RWPE1 (cell line): ENCODE measurements at places on chromosomes 7 and 10.
A peak's percentile ranks its signal among the peaks of the same experiment; 100 is the strongest.

- DNase-seq: peak; percentile 67
Measured at GRCh38 chr10:47396311-47396717, 12.2 kb upstream of the ZNF488 start.

GRCh38 chr10:103564116-103564501 lies 70.6 kb downstream of the NEURL1 start:
- no peak for DNase-seq

- DNase-seq: no peak
Measured at GRCh38 chr7:50745336-50745735, 37.4 kb downstream of the GRB10 start.

GRCh38 chr10:32070645-32071044 lies 14.4 kb upstream of the KIF5B start:
- peak; percentile 77 for DNase-seq

GRCh38 chr10:97813311-97813710 lies 36.3 kb upstream of the GOLGA7B start:
- no peak for DNase-seq

DNA sequence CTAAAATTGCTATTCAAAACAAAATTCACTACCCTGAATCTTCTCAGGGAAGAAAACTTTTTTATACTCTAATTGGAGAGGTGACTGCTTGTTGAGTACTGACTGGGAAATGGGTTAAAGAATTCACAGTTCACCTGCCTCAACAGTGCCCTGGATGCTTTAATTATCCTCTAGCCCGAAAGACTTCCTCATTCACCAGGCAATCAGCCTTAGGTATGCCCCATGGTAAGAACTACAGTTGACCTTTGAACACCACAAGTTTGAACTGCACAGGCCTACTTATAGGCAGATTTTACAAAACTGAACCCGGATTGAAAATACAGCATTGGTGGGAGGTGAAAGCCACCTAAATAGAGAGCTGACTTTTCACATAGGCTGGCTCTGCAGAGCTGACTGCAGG lies 175.3 kb downstream of the ELAPOR2 start:
- no peak for DNase-seq

DNA sequence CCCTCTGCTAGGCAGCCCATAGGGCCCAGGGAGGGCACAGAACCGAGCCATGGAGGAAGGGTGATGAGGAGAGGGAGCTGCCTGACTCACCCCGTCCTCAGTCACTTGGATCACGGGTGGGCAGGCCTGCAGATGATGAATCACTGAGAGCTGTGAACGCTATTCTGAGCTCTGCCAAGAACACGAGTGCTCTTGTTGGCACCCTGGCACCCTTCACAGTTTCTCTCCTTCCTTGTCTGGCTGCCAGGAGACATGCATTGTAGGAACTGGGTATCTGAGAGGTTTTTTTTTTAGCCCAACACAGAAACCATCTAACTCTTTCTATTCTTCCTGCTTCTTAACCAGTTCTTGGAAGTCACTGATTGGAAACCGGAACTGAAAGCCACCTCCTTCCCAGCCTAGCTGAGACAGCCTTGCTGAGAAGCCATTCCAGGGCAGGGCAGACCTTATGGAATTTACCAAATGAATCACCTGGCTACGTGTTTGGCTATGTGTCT lies 82.1 kb downstream of the SLC37A3 start:
- DNase-seq: peak; percentile 73

- DNase-seq: peak; percentile 90
Measured at GRCh38 chr10:22620140-22620857, 94.1 kb downstream of the PIP4K2A start.

DNA sequence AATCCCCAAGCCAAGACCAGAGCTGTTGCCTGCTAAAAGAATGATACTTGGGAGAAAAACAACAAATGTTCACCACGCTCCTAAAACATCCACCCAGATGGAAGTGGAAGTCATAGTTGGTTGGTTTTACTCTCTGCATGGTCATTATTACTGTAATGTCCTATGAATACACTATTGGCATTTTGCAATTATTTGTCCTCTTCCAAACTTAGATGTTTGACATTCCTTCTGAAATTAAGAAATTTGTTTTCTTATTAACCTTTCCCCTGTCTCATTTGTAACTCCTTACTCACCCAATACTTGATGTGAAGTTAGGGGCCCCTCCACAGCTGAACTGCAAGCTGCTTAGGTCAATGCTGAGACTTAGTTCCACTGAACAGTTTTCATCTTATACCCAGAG lies 383.3 kb downstream of the INHBA start:
- DNase-seq: no peak

DNA sequence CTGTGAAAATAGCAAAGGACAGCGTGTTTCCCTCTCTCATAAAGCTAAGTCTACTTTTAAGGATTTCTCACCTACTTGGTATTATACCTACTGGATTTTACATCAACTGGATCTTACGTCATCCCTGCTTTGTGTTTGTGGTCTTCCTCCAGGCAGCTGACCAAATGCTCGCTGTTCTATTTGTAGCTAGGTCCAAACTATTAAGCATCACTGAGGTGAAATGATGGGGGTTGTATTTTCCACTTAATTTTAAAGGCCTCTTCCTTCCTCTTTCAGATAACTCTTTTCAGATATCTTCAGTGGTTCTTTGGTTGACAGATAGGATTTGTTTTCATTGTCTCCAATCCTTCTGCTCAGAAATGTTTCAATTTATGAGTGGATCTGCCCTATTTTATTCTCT lies 169.7 kb downstream of the RNLS start:
- no peak for DNase-seq

- peak; percentile 8 for DNase-seq
Measured at GRCh38 chr10:53209944-53210611, 437.5 kb upstream of the MBL2 start.

DNA sequence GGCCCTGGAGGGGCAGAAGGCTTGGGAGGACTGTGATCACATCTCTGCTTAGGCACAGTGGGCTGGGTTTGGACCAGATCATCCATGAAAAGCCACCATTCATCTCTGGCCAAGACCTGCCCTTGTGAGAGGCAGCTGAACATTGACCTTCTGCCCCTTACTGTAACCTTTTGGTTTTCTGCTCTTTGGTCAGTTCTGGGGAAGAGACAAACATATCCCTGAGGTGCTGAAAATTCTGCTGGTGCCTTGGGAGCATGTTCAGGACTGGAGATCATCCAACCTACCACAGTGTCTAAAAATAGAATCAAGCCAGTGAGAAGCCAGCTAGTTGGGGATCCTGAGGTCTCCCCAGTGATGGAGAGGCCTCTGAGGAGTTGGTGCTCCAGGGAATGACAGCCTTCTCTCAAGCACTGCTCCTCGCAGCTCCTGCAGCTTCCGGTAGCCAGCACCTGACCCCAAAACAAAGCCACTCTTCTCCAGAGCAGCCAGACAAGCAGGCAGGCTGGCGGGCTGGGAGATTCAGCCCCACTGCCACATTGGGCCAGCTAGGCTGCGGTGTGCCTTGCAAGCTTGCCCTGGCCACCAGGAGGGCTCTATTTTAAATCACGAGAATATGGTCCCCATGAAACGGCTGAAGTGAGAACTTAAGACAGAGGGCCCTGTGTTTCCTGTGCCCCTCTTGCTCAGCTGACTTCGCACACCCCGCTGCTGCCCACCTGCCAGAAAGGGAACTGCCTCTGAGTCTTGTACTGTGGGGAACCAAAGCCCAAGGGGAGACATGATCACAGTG lies 37.8 kb upstream of the UBE2H start:
- no peak for DNase-seq

DNA sequence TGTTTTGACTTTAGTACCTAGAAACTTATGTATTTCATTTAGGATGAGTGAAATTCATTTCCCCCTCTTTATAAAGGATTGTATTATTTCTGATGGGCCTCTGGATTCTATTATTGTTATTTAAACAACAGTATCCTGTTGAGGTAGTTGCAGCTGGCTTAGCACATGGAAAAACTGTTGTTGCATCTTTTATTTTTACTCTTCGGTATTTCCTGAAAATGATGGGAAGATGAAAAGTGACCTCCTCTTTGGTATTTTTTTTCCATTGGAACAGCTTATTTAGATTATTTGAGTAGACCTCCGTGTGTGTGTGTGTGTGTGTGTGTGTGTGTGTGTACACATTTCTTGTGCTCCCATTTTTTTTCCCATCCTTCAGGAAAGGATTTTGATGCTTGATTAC lies 129.8 kb downstream of the PRKG1 start:
- no peak for DNase-seq

- DNase-seq: no peak
Measured at GRCh38 chr10:49435225-49435624, 39.3 kb upstream of the DRGX start.

DNA sequence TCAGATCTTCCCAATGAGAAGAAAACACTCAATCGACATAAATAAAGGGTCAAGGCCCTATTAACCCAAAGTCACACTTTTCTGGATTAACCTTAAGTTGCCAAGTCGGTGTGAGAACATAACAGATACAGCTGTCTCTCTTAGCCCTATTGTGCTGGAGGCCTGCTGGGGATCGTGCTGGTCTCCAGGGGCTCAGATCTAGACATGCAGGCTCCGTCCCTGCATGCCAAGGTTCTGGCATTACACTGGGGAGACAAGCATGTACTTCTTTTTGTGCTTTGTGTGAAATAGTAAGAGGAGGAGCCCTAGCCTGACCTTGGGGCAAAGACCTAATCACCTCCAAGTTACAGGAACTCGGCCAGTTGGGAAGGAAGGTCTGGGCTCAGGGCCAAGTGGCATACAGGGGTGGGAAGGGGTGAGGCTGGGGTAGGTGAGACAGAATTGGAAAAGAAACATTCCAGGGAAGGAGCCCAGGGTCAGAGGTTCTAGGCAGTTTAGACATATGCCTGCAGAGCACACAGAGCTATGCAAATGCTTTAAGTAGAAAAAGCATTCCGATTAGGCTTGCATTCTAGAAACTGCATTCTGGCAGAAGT lies 216.4 kb downstream of the HECW1 start:
- no peak for DNase-seq

- no peak for DNase-seq
Measured at GRCh38 chr10:43955978-43956377, 307.3 kb upstream of the ZNF32 start.
